ENCODE measurements at places on chromosomes 12 and 14.

DNA sequence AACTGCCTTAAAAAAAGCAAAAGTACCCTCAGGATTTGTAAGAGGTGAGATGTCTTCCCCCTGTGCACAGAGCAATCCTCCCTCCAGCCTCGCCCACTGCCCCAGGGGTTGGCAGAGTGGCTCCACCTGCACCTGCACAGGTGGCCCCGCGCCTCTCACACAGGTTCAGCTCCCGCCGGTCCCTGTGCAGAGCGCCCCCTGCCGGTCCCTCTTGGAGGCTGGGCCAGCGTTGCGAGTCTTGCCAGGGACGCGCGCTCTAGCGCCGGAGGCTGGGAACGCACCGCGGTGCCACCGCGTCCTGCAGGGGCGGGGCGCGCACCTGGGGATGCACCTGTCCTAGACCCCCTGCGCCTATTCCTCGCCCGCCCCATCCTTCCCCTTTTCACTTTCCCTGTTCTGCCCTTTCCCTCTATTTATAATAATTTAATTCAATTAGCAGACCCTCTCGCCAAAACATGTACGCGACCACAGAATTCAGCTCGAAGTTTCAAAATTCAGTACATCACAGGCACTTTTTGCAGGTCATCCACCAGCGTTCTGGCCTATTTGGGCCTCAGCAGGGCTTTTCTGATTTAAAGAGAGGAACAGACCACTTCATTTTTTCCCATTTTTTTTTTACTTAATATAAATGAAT lies 618.6 kb downstream of the AACS start:
- peak; percentile 94 for DNase-seq

DNA sequence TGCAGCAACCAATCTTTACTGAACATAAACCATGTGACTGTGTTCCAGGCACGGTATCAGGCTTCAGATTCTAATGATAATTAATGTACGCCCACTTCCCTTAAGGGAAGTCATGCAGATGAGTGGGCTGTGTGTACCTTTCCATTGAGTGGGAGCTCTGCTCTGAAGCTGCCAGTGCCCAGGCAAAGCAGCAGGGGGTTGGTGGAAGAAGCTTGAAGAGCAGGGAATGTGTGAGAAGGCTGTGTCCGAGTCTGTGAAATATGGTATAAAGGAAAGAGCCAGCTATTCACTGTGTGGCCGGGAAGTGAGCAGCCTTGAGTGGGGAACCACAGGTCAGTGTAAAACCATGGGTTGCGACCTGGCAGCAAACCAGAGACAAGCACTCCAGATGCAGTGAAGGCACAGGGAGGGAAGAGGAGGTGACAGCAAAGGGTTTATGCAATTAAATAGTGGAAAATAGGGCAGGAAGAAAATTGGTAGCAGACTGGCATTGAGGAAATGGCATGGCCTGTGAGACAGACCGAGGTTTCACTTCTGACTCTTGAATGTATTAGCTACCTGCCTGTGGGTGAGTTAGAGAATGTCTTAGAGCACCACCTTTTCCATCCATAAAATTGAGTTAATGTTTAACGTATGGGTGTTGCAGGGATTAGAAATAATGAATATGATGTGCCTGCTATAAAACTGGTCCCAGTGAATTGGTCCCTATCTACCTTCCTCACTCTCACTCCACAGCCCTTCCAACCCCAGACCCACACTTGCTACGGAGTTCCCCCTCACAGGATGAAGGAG lies 116.4 kb downstream of the NTF3 start:
- DNase-seq: no peak

DNA sequence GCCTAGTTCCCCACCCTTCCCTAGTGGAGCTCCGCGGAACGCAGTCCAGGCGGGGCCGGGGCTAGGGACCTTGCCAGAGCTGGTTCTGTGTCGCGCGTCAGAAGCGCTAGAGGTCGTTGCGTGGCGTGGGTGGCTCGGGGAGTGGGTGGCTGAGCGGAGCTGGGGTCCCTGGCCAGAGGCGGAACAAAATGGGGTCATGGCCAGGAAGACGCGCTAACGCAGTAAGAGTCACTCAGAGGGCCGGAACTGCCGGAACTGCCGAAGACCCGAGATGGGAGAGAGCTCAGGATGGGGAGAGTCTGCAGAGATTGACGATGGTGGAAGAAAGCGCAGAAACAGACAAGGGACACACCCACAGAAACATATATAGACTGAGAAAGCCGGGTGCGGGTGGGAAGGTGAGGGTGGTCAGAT lies 4.8 kb downstream of the DGKA start:
- no peak for DNase-seq

DNA sequence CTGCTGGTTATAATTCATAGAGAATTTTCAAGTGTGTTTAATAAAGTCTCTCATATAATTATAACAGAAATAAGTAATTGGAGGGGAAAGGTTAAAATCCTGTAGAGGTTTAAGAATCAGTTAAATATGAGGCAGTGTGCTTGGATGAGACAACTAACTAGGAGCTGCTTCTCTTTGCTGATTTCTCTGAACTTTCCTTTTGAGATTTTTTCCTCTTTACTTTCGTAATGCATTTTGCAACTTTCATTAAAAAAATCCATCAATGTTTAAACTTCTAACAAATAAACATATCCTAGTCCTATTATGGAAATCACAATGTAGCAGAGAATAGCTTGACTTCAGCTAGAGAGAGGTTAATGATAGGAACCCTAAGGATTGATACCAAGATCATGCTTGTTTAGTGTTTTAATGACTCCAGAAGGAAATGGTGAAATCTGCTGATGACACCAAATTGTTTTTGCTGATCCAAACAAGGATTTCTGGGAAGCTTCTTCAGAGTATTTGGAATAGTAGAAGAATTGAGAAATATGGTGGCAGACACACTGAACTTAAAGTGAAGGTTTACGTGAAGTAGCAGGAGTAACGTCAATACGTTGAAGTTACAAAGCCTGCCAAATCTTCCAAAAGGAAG lies 122.6 kb downstream of the RAD51B start:
- no peak for DNase-seq

- no peak for DNase-seq
Measured at GRCh38 chr14:102052522-102052921, 34.3 kb downstream of the HSP90AA1 start.

GRCh38 chr12:60231976-60232907 lies 636.4 kb downstream of the SLC16A7 start:
- DNase-seq: no peak

- peak; percentile 30 for DNase-seq
Measured at GRCh38 chr14:94120667-94121340, 8.6 kb downstream of the IFI27L2 start.

DNA sequence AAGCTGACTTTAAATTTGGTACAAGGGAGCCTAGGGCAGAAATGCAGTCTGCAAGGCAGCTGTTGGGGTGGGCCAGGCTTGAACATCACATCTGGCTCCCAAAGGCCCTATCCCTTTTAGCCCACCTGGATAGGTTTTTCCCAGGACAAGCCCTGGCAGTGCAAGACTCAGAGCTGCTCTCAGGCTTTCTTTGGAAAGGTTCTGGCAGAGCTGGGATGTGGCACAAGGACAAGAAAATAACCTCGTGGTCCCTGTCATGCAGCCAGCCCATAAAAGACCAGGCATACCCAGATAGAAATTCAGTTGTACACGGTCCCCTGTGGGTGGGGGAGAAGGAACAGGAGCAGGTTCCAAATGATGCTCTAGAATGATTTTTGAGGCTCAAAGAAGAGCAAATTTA lies 206.9 kb downstream of the TTC7B start:
- no peak for DNase-seq

- no peak for DNase-seq
Measured at GRCh38 chr12:6332459-6332858, 9.4 kb downstream of the TNFRSF1A start.

- no peak for DNase-seq
Measured at GRCh38 chr12:32516230-32516629, 116.9 kb downstream of the FGD4 start.

DNA sequence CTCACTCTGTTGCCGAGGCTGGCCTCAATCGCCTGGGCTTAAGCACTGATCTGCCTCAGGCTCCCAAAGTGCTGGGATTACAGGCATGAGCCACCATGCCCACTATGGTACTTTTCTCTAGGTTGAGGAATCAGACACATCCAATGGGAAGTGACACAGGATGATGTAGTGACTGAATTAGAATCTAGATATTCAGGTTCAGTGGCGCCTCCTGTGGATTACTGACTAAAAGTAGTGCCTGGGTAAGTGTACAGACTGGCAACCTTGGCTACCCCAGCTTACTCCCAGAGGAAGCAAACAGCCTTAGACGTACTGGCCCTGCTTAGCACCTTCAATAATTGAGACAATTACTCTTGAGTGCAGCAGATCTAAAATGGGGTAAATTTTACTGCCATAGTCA lies 22.8 kb downstream of the GALNT8 start:
- DNase-seq: no peak

- no peak for DNase-seq
Measured at GRCh38 chr14:46496409-46496808, 155.2 kb downstream of the RPL10L start.

DNA sequence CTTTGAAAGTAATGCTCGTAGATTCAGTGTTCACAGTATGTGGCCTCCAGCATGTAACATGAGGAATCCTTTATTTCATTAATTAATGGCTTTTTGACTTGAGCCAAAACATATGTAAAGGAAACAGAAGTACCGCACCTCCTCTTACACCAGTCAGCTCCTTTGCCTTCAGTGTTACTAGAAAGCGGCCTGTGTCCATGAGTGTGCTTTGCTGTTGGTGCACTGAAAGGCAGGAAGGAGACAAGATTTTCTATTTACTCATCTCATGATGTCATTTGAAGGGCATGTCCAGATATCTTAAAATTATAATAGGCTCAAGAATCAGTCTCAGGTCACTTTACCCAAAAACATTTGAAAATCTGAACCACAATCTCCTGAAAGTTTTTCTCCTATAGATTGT lies 9.9 kb upstream of the CCT2 start:
- no peak for DNase-seq

DNA sequence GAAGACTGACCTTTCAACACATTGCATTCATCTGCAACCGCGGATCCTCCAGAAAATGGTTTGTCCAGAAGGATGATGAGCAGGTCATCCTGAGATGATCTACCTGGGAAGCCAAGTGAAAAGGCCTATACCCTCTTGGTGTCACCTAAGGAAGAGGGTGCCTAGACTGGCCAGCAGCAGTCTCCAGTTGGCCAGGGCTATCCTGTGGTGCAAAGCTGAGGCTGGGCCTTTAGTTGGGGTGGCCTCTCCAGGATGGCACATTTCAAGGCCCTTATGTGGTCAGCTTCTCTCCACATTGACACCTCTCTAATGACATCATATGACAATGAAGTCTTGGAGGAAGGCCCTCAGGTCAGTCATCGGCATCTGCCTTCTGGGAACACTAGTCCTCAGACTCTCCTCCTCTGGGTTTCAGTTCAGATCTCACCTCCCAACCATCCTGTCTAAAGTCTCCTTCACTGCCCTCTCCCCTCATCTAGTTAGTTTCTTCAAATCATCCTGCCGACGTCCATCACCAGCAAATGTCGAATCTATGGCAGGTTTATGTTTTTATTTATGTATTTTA lies 3.3 kb upstream of the SLC22A17 start:
- DNase-seq: peak; percentile 33

GRCh38 chr14:35365130-35366055 lies 39.2 kb downstream of the NFKBIA start:
- peak; percentile 95 for DNase-seq

DNA sequence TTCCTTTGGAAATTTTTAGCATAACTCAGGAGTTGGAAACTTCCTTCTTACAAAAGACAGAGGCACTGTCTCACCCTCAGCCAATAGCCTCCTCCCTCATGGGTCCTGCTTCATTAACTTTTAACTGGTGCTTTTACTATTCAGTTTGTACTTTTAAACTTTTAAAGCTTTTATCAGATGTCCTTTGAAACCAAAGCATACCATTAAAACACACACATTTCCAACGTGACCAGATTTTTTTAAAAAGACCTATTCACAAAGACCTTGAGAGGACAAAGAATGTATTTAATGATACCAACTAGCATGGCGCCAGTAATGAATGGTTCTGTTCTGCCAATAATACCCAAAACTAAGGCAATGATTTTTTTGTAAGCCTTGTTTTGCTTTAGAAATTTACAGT lies 173.6 kb upstream of the EEA1 start:
- DNase-seq: no peak

- DNase-seq: peak; percentile 96
Measured at GRCh38 chr14:104078031-104078455, 7.5 kb upstream of the ASPG start.

DNA sequence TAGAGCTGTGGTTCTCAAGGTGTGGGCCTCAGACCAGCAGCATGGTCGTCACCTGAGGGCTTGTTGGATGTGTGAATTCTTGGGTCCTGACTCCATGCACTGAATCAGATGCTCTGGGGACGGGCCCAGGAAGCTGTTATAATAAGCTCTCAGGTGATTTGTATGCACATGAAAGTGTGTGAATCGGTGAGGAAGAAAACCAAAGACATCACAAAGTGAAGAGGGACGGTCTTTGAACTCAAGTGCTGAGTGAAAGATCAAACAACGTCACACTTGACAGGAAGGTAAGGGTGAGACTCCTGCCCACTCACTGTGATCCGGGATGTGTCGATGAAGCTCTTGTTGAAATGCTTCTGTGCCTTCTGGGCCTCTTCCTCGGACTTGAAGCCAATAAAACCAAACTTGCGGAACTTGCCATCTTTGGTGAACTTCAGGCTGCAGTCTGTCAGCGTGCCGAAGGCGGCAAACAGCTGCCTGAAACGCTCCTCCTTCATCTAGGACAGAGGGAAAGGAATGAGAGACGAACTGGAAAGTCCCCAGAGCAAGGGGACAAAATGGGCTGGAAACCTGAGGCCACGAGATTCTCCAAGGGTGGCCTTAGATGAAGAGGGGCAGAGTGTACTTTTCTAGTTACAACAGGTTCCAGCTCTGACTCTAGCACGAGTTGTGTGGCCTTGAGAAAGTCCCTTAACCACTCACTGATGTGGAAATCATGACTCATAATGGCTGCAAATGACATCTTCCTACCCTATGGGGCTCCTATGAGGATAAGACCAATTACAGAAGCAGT lies 4.0 kb downstream of the RBM19 start:
- no peak for DNase-seq

- DNase-seq: peak; percentile 95
Measured at GRCh38 chr12:122841544-122842321, 6.5 kb downstream of the HIP1R start.

- DNase-seq: no peak
Measured at GRCh38 chr14:93056840-93057585, 58.7 kb downstream of the ITPK1 start.

DNA sequence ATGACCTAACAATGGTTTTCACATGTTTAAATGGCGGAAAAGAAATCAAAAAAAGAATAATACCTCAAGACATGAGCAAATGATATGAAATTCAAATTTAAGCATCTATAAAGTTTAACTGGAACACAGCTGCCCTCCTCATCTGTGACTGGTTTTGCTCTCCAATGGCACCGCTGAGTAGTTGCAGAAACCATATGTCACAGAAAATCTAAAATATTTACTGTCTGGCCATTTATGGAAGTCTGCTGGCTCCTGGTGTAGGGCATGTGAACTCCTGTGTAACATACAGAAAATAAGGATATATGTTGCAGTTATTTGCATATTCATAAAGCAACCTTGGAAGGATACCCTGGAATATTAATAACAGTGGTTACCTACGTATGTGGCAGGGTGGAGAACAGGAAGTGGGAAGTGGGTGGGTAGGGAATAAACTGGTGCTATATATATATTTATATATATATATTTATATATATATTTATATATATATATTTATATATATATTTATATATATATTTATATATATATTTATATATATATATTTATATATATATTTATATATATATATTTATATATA lies 48.4 kb downstream of the LTBP2 start:
- DNase-seq: no peak

- no peak for DNase-seq
Measured at GRCh38 chr14:51939226-51939625, 50.1 kb upstream of the RTRAF start.
